ENCODE measurements at places on chromosomes 7 and 10.
A peak's percentile ranks its signal among the peaks of the same experiment; 100 is the strongest.

DNA sequence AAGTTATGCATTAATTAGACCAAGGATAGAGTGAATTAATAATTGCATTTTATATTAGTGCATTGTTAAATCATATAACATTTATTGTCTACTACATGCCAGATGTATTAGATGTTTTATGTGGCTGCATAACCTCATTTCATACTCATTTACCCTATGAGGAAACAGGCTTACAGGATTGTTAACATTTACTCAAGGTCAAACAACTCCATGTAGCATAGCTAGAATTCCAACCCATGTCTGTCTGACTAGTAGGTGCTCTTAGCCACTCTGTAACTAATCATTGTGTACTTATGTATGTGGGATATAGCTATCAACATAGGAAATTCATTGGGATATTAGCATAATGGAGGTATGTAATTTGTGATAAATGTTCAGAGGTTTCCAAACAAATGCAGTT, 46.3 kb downstream of the PHYHIPL start:
- DNase-seq, result no peak

- DNase-seq, result no peak
Measured at GRCh38 chr7:82389876-82390275, 53.7 kb downstream of the CACNA2D1 start.

DNA sequence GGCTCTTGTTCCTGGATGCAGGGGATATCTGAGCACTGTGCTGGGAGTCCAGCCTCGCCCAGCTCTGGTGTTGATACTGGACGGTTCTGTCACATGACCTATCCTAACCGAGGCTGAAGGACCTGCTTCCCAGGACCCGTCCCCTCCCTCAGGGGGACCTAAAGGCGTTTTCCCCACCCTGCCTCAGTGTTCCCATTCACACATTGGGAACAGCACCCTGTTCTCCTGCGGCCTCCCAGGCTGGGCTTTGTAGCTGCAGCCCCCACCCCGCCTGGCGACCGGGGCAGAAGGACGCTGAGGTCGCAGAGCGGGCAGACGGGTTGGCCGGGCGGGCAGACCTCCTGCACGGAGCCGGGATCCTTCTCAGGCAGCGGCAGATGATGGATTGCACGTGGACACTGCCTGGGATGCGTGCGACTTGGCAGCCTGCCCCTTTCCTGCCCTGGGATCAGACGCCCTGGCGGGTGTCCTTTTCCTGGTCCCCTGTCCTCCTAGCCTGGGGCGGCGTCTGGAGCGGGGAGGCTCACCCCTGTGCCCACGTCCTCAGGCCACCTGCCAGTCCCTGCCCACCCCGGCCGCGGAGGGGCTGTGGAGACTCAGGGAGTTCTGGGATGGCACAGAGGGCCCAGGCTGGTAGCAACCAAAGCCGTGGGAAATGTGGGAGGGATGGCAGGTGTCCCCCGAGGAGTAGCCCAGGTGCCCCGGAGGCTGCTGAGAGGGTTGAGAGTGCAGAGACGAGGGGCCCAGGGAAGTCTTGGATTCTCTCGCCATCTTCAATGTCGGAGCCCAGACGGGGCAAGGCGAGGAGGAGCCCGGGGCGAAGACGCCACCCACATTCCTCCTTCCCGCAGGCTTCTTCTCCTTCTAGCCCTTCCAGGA, 17.2 kb upstream of the PSMG3 start:
- no peak for DNase-seq

DNA sequence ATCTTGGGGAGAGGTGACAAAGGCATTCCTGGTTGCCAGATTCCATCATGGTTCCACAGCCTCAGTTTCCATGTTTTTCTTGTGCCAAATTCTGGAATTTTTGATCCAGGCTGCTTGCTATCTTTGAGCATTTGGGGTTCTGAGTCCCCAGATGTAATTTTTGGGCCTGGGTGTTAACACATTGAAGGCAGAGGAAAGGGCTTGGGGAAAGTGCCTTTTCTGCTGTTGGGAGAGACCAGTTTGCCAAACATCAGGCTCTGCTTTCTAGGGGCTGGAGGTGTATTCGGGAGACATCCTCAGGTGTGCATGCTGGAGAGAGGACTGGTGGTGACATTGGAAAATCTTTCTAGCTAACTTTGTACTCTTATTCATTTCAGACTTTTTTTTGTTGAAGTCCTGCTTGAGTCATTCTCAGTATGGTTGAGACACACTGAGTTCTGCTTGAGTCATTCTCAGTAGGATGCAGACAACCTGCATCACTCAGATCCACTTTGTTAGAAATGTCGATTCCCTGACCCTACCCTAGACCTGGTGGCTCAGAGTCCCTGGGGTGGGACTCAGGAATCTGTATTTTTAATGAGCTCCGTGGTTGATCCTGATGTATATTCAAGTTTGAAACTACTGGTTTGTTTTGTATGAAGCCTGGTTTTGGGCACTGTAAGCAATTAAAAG, 101.0 kb downstream of the LRMDA start:
- no peak for DNase-seq

GRCh38 chr7:33087356-33087755, 21.8 kb downstream of the RP9 start:
- DNase-seq, result no peak

DNA sequence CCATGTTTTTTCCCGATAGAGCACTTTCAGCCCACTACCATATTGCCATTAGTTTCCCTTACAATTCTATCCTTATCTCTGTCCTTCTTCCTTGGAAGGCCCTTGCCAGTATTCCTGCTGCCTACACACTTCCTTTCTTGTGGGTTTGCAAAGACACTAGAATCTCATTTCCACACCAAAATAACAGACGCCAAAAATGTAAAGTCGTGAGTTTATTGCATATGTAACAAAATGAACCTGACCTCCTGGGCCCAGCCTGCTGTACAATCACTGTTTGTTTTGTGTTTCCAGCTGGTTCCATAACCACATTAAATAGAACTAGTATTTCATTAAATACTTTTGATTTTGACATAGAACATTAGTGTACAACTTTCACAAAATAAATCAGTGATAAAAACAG, 116.7 kb downstream of the SMURF1 start:
- DNase-seq, result no peak

GRCh38 chr10:32210306-32211045, 136.5 kb downstream of the EPC1 start:
- DNase-seq, result no peak

DNA sequence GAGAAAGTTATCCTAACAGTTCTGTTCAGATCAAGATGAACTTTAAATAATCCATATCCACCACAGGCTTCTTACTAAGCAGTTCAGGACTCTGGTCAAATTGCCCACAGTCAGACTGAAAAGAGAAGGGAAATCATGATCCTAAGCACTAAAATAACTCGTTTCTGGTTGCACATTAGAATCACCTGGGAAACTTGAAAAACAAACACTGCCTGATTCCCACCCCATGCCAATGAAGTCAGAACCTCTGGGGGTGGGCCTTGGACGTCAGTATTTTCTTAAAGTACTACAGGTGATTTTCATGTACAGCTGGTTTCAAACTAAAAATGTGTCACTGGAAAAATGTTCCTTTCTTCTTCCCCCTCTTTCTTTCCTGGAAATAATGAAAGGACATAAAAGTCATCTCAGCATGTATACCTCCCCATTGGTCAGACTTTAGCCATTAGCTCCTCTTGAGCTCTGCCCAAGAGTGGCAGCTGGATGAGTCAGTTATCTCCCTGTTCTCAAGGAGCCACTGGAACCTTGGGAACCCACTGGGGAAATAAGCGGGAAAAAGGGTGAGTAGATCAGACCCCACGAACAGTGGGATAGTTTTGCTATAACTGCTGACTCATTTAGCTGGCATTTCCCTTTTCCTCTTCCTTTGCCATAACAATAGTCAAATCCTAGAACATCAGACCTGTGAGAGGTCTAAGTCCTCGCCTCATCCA, 75.3 kb upstream of the IL6 start:
- DNase-seq, result no peak

DNA sequence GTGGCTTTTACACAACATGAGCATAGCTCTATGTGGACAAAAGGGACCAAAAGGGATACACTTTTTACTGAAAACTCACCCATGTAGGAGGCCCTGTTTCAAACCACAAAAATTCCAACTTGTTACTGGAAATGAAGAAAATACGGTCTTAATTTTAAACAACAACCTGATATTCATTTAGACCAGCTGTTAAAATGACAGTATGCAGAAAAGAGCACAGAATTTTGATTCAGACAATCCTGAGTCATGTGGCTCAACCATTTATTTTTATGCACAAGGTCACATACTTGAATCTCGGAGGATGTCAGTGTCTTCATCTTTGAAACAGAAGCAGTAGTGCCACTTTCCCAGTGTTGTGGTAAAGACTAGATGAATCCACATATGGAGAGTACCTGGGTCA, 426.5 kb upstream of the NFE2L3 start:
- no peak for DNase-seq

DNA sequence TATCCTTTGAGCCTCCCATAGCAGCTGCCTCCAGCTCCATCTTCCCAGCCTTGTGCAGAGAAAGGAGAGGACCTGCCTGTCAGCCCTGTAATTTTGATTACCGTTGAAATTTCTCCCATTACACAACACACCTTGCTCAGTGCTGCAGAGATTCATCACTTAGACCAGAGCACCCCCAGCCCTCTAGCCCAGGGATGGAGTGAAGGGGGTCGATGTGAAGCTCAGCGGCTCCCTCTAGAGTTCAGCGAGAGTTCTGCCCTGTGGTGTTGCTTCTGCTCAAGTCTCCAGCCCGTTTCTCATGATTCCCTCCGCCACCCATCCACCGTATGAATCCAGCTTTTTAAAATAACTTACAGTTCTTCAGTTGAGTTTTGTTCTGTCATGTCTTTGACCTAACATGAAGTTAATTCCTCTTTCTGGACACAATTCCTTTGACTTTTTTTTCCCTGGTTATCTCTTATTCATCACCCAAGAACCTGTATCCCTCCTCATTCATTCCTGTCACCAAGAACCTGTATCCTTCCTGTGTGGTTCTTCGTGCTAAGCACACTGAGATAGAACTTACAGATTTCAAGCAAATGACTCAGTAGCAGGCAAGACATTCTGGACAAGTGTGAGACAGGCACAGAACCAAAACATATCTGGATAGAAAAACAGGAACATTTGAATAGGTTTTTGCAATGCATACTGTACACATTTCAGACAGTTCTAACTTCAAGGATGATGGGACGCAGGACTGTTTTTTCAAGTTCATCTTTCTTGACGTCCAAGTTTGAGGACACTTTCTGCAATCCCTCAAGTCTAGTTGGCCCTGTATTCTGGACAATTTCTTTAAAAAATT, 35.0 kb upstream of the ZNF32 start:
- DNase-seq, result no peak

DNA sequence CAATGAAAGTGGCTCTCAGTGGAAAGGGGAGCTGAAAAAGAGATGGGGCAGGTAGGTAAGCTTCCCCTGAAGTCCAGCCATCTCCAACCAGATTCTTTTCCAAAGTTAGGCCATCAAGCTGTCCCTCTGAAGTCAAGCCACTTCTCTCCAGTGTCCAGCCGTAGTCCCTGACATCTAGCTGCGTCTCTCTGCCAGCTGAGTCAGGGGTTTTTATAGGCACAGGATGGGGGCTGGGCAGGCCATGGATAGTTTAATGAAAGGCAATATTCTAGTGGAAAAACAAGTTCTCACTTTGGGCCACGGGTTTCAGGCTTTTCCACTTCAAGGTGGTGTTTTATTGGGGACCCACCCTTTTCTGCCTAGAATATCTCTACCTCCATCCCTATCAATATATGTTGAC, 36.8 kb downstream of the AVL9 start:
- DNase-seq, result no peak

- DNase-seq, result no peak
Measured at GRCh38 chr10:112210666-112211065, 27.1 kb upstream of the GPAM start.

GRCh38 chr10:116670706-116671105, 50.0 kb downstream of the PNLIPRP2 start:
- peak; percentile 52 for DNase-seq

DNA sequence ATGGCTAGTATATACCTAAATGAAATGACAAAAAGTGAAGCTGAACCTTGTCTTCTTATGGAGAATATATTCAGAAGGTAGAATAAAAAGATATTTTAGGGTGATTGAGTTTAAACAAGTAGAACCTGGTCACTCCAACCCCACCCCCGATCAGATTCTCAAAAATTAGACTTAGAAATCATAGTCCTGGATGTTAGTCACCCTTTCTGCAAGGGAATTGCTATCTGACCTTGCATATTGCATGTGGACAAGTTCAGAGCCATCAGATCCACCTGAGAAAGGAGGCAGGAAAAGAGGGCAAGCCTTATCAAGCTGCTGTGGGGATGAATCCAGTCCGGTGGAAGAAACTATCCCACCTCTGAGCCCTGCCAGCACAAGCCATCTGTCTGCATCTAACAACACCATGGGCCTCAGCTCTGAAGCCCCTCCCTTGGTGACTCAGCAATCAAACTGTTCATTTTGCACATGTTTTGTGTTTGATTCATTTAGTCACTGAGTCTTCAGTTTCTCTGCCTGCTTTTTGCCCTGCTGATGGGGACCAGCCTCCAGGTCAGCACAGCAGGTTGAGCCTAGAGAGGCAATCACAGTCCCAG, 727.3 kb downstream of the AUTS2 start:
- DNase-seq, result no peak

DNA sequence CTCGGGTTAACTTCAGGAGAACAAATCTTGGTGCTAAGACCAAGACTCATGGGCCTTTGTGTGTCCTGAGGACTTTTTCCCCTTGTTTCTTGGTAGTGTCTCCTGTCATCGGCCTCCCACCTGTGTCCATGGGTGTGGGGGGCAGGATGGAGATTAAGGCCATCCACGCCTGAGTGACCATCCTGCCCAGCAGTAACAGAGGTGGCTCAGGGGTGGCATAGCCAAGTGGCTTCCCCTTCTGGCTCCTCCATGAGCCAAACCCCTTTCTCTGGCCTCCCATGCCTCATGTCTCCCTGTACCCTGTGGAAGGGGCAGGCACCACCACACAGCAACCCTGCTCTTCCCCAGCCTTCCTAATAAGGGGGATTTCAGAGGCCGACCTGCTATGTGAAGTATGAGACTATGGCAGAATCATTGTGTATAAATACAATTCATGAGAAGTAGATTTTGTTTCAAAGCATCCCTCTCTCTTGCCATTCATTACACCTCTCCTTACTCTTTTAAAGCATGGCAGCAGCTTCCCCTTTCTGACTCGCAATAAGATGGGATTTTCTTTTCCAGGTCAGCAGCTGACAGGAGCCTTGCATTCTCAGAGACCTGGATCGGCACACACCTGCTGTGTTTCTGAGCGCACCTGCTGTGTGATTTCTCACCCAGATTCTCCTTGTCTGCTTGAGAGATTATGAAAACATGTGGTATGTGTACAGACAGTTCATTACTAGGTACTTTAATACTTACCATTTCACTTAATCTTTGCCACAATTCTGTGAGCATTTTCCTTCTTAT, 102.5 kb downstream of the XPNPEP1 start:
- DNase-seq, result no peak

- no peak for DNase-seq
Measured at GRCh38 chr7:1866601-1867000, 196.5 kb downstream of the ELFN1 start.

Data from left forelimb (tissue), 1 donor.